ENCODE measurements at places on chromosomes 6 and 20.
A peak's percentile ranks its signal among the peaks of the same experiment; 100 is the strongest.

GRCh38 chr6:55518529-55519060 is 60.4 kb downstream of the HMGCLL1 start:
- DNase-seq = no peak

DNA sequence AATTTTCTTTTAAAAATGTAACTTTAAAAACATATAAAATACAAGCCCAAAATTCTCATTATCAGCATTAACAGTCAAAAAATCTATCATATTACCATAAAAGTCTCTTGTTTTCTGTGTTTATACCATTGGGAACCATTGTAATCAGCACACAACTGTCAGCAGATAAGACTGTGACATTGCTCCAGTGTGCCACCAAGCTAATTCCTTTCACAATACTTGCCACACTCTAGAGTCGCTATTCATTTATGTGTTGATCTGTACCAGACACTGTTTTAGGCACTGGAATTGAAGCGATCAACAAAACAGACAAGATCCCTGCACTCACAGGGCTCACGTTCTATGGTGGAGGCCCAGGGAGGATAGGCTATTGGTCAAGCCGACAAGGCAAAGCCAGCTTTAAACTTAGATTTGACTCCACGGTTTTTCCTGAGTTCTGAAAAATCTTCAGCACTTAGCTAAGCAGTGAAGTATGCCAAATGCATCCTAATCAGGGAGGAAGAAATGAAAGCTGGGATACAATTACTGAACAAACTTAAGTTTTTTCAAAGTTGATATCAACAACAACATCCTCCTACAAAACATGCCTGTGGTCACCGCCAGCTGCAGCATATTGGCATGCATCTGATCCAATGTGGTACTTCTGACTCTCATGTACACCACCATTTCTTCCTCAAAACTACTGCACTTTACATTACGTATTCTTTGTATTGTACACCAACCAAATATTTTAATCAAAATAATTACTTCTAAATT is 60.5 kb downstream of the GMDS start:
- no peak for DNase-seq

DNA sequence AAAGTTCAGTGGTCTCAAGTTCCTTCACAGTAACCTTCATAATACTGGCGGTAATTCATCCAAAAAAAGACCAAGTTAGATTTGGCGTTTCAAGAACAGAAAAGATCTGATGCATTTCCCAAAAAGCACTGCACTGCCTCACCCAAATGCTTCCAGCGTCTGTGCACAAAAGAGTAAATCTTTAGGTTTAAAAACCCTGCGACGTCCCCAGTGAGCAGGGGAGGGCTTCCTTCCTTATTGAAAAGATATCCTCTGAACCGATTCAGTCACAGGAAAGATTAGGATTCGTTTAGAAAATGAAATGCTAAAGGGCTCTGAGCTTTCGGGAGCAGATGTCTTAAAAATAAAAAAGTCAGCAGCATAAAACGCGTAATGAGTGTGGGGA is 654 bp downstream of the TBC1D7 start:
- DNase-seq = peak; percentile 49

GRCh38 chr6:3961581-3962215 is 112.5 kb downstream of the FAM50B start:
- no peak for DNase-seq

GRCh38 chr6:135985471-135985870 is 134.0 kb downstream of the PDE7B start:
- no peak for DNase-seq

DNA sequence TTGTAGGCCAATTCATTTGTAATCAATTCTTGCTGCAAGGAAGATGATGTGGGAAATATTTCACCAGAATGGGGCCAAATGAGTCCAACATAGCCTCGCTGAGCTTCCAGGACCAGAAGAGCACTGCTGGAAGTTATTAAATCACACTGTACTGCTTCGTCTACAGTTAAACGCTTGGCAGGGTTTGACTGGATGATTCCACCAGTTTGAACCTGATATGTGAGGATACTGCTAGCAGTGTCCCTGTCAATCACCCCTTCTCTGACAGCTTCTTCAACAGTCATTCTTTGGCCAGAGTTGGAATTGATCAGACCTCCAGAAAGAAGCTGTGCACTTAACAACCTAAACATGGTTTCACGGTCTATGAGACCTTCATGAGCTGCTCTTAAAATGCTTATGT is 34.4 kb downstream of the DST start:
- no peak for DNase-seq

DNA sequence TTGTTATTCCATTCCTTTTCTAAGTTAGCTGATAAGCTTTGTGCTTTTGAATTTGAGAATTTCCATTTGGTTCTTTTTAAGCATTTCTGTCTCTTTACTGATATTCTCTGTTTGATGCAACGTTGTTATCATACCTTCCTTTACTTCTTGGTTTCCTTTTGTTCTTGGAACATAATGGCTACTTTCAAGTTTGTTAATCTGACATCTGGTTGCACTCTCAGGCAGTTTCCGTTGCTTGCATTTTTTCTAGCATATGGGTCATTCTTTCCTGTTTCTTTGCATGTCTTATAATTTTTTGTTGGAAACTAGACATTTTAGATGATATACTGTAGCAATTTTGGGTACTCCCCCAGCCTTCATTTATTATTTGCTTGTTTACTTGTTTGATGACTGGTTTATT is 12.5 kb downstream of the CDC5L start:
- no peak for DNase-seq

DNA sequence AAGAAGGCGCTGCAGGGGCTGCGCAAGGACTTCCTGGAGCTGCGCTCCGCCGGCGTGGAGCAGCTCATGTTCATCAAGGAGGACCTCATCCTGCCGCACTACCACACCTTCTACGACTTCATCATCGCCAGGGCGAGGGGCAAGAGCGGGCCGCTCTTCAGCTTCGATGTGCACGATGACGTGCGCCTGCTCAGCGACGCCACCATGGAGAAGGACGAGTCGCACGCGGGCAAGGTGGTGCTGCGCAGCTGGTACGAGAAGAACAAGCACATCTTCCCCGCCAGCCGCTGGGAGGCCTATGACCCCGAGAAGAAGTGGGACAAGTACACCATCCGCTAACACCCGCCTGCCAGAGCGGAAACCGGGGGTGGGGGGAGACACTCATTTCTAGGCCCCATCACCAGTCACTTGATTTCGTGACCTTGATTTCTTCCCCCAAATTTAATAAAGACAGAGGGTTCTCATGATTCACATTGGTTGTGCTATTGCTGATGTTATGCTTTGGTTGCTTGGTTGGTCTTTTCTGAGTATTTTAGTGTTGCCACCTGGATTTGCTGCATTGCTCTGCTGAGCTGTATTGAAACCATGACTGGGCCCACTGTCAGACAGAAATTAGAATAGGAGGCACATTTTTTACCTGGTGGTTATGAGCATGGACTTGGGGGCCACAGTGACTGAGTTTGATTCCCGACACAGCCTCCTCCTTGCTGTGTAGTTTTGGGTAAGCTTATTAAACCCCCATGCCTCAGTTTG is 1.5 kb downstream of the FAM50B start:
- no peak for DNase-seq

DNA sequence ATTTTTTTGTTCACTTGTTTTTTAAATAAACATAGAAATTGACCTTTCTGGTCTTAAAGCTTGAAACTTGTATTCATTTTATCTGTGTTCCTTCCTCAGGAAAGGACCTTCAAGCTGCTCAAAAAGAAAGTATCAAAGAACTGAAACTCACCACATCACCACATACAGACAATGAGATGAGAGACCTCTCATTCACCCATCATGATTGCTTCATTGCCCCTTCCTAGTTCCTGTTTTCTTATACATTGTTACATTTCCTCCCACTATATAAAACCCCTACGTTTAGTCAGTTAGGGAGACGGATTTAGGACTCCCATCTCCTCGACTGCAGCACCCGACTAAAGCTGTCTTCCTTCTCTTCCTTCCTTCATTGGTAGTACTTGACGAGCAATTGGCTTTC is 180.5 kb upstream of the OPRM1 start:
- DNase-seq = no peak

GRCh38 chr6:139423037-139423703 is 48.7 kb upstream of the CITED2 start:
- DNase-seq = no peak

- no peak for DNase-seq
These were observed 43.1 kb downstream of the STK38 start for GRCh38 chr6:36504181-36504580.

DNA sequence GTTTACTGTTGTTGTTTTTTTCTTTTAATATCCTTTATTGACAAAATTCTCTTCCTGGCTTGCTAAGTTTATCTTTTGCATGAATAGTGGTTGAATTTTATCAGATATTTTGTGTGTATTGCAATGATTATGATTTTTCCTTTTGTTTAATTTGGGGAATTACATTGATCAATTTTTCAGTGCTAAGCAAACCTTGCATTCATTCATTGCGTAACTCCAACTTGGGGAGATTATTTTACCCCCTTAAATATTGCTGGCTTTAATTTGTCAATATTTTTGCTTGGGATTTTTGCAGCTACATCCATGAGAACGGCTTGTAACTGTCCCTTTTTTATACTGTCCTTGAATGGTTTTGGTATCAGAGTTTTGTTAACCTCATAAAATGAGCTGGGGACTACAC is 63.4 kb downstream of the SERAC1 start:
- DNase-seq = no peak

- DNase-seq = no peak
These were observed 188.7 kb downstream of the CDC5L start for GRCh38 chr6:44576132-44576631.

- DNase-seq = no peak
These were observed 201.8 kb upstream of the LRFN2 start for GRCh38 chr6:40788661-40789655.

GRCh38 chr20:23145281-23145700 is 59.2 kb upstream of the CD93 start:
- no peak for DNase-seq

GRCh38 chr6:5996714-5997419 is 9.9 kb downstream of the NRN1 start:
- DNase-seq = peak; percentile 66

GRCh38 chr20:43844778-43845614 is 69.7 kb upstream of the TOX2 start:
- no peak for DNase-seq

GRCh38 chr6:130529569-130530149 is 163.8 kb downstream of the TMEM200A start:
- DNase-seq = no peak

- DNase-seq = peak; percentile 65
These were observed 31.6 kb downstream of the TUBB2B start for GRCh38 chr6:3195695-3196497.

DNA sequence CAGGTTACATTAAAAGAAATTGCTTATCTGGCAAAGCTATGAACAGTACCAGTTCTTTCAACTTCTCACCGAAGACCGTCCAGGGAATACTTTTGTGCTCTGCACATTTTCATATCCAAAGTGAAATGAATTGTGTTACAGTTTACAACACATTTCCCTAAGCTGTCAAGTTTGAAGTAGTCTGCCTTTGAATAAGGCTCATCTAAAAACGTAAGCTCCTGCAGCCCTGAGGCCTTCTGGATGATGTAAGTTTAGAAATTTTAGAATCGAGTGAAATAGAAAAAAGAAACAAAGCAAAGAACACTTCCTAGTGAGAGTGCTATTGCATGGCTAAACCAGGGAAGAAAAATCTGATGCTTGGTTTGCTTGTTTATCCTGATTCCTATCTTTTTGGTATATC is 653.8 kb downstream of the MMUT start:
- DNase-seq = no peak

DNA sequence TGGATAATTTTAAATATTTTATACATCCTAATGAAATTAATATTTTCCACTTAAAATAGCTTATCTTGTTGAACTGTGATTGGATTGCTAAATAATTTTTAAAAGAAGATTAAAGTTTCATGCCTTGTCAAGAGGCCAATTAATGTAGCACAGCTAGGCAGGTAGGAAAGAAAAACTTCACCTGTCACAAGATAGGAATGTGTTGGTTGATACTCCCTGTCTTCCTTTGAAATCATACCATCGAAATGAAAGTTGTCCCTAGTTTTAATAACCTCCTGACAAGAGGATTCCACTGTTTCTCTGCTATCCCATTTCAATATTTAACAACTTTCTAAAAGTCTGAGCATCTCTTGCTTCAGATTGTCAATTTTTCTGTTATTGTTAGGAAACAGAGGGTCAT is 80.8 kb downstream of the BMP6 start:
- no peak for DNase-seq

DNA sequence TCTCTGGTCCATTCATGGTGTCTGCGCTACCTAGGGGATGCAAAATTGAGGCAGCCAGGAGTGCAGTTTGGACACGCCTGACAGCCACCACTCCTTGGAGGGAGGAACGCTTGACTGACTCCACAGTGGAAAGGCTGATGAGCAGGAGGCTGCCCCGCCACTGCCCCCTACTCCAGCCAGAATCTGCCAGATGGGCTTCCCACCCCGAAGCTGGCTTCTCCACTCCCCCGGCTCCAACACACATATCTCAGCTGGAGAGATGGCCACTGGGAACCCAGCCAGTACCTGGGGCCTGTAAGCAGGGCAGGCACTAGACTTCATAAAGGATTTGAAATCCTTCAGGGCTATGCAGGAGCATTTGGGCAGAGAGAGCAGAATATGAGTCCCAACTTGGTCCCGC is 51.4 kb upstream of the BLCAP start:
- DNase-seq = no peak

GRCh38 chr6:75778757-75779156 is 29.7 kb downstream of the MYO6 start:
- no peak for DNase-seq

DNA sequence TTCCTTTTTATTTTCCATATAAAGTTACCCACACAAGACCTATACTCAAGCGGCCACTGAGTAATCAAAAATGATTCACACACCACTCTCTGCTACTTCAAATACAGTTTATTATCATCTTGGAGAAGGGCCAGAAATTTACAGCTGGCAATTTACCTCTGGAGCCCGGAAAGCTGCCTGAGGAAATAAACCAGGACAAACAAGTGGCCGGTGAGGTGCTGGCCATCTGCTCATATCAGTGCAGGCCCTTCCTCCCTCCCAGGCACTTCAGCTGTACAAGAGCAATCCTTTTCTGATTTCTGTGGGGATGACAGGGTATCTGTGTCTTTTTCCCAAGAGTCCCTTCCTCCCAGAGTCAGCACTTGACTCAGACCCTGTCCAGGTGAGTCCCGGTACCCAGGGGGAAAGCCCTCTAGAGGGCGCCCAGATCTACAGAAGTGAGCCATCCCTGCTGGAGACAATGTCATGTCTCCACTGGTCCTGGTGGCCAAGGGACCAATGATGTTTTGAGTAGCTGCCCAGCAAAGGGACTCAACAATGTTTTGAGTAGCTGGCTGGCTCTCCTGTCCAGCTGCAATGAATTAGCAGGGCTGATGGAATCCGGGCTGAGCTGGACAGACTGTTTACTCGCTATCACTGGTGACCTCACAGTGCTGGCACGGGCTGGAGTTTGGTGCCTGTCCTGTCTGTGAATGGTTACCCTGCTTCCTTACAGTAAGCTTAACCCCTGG is 23.6 kb downstream of the LRP11 start:
- DNase-seq = peak; percentile 56

DNA sequence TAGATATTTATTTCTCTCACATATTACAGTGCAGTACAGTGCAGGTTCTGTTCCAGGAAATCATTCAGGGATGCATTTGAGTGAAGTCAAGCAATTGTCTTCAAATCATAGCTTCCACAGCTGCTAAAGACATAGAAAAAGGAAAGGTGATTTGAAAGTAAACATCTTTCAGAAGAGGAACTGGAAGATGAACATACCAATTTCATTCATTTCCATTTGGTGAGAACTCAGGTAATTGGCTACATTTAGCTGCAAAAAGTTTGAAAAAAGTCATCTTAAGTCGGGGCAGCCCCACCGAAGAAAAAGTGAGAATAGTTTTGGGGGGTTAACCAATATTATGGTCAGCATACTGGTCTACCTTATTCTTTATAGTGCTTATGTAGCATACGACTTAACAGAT is 61.4 kb upstream of the IL20RA start:
- DNase-seq = no peak

GRCh38 chr20:6864740-6865139 is 97.3 kb downstream of the BMP2 start:
- no peak for DNase-seq

All from neural progenitor cell (in vitro differentiated cells).